ENCODE measurements at places on chromosomes 11 and 22.

DNA sequence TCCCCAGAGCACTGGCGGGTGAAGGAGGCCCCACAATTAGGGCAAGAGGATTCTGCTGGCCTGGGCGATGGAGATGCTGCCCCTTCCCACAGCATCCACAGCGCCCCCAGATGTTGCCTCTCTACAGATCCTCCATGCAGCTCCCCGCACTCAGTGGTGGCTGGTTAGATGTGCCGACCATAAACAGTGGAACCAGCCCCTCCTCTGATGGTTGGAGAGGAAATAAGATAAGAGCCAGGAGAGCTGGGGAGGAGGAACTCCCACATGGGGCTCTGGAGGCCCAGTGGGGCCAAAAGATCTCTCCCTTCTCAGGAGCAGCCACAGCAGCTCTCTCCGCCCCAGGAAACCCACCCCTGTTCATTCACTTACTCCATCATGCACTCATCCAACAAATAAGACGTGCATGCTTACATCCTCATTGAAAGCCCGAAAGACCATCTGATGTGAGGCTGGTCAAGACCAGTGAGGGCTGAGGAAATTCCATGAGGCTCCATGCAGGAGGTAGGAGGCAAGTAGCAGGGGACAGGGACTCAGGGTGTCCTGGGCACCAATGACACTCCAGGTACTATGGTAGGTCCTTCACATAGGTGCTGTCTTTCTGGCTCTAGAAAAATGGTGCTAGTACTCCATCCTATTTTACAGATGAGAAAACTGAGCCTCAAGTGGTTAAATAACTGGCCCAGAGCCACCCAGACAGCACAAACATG is 1.5 kb downstream of the PTGDR2 start:
- DNase-seq = no peak

DNA sequence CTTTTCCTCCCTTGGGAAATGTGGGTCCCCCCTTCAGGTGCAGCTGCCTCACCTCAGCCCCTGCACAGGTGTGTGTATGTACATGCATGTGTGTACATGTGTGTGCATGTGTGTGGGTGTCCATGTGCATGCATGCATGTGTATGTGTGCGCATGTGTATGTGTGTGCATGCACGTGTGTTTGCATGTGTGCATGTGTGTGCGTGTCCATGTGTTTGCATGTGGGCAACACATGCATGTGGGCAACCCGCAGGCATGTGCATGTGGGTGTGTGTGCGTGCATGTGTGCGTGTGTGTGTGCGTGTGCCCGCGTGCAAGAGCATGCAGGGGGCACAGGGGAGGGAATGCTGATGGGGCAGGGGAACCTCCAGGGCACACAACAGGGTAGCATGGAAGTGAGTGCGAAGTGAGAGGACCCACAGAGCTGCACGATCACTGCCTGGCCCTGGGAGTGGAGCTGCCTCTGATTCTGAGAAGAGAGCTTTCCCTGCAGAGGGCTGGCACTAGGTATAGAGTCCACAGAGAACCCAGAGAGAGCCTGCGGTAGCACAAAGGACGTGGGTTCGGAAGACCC is 14.6 kb upstream of the BAIAP2L2 start:
- no peak for DNase-seq

DNA sequence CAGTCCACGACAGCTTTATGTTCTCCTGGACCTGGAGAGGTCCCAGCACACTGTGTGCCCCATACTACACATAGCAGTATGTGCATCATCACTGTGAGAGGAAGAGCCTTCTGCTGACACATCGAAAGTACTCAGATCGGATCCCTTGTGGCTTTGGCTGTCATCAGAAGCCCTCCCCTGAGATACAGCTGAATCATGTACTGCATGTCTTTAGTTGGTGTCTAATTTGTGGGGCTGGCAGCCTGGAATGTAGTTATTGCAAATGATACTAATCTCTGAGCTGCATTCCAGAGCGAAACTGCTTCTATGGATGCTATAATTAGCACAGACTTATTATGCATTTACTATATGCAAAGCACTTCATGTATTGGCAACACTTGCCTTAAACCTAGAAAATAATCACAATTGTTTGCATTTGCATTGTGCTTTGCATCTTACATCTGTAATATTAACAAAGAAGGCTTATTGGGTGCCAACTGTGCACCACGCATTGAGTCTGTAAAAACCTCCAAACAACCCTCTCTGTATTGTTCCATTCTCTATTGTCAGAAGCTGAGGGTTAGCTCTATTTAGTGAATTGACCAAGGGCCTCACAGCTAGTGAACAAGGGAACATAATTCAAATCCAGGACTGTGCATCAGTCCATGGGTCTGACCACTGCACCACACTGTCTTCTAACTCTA is 89.2 kb upstream of the CRTAM start:
- DNase-seq = no peak

- no peak for DNase-seq
Measured at GRCh38 chr11:130448416-130449309, at the start of gene ADAMTS15. Gene ADAMTS15, plus strand, starts transcription at chr11:130448645. Its CDS starts 329 bp downstream, at chr11:130448974.

- DNase-seq = peak; percentile 36
Measured at GRCh38 chr11:27201454-27202302, 161.1 kb downstream of the BBOX1 start.

DNA sequence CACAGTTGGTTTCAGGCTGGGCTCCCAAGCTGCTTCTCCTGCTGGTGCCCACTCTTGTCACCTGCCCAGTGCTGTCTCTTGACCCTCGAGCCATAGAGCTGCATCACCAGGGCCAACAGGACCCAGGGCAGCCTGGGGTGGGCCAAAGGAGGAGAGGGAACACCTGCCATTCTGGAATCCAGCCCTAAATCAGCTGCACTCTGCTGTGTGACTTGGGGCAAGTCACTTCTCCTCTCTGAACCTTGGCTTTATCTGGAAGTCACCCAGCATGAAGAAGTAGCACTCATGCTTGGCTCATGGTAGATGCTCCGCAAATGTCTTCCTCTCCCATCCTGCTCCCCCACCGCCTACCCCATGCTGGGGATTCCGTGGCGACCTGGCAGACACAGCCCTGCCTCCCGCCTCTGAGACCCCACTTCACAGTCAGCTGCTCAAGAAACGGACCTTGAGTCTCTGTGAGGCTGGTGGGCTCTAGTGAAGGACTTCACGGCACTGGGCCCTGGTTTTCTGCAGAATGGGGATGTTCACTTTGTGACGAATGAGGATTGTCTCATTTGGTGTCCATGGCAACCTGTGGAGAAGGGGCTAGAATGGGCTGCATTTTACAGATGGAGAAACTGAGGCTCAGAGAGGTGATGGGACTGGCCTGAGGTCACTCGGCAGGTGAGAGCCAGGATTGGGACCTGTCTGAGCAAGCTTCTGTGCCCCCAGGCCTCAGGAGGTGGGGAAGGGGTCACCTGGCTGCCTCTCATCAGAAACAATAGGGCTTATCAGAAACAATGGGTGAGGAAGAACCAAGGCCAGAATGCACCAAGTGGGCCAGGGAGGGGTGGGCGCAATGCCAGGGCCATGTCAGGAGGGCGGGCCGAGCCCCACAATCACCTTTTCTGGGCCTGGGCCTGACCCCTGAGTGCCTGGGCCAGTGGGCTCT is 12.4 kb downstream of the EMID1 start:
- DNase-seq = no peak

DNA sequence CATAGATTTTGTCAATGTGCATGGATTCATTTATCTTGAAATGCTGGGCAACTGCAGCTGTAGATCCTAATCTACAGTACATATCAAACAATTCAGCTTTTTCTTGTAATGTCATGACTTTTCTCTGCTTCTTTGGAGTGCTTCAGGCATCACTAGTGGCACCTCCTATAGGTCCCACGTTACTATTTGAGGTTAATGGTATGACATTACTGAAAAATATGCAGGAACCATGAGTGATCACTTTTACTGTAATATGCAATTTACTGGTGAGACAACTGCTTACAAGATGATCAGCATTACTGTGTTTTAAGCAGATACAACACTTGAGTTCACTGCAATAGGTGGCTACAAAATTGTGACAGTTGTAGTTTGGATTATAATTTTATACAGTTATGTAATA is 3.0 kb downstream of the CENATAC start:
- DNase-seq = no peak

- DNase-seq = peak; percentile 1
Measured at GRCh38 chr11:77557553-77557952, 32.2 kb upstream of the AQP11 start.

DNA sequence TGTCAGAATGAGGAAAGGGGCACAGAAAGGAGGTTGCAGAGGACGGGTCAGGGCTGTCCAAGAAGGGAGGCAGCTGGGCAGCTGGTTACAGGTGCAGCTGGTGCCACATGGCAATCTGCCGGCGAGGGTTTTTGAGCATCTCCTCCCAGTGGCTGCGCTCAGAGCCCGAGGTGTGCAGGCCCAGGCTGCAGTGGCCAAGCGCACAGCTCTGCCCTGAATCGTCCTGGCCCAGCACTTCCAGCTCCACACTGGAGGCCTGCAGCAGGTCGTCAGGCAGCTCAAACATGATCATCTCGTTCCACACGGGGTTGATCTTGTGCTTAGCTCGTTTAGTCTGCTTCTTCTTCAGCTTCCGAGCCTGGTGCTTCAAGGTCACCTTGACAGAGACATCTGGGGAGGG is 42.2 kb downstream of the SYT13 start:
- DNase-seq = no peak

DNA sequence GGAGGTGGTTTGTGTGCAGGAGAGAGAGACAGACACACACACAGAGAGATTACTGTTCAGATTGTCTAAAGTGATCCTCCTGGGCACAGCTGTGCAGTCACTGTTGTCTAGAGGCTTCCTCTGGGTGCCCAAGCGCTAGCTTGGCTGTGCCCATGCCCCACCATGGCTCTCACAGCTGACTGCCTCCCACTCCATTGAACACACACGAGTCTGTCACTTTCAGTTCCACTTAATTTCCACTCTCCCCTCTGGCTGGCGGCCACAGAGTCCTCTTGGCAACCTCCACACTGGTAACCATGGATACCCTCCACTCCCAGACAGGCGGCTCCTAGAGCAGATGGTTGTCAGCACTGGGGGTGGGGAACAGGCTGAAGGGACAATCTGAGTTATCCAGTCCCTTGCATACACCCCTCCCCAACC is 29.1 kb downstream of the MAP6 start:
- DNase-seq = peak; percentile 97

- no peak for DNase-seq
Measured at GRCh38 chr22:27185099-27185709, 527.8 kb downstream of the MIAT start.

GRCh38 chr11:37409124-37409523 is 811.1 kb upstream of the RAG2 start:
- DNase-seq = no peak

DNA sequence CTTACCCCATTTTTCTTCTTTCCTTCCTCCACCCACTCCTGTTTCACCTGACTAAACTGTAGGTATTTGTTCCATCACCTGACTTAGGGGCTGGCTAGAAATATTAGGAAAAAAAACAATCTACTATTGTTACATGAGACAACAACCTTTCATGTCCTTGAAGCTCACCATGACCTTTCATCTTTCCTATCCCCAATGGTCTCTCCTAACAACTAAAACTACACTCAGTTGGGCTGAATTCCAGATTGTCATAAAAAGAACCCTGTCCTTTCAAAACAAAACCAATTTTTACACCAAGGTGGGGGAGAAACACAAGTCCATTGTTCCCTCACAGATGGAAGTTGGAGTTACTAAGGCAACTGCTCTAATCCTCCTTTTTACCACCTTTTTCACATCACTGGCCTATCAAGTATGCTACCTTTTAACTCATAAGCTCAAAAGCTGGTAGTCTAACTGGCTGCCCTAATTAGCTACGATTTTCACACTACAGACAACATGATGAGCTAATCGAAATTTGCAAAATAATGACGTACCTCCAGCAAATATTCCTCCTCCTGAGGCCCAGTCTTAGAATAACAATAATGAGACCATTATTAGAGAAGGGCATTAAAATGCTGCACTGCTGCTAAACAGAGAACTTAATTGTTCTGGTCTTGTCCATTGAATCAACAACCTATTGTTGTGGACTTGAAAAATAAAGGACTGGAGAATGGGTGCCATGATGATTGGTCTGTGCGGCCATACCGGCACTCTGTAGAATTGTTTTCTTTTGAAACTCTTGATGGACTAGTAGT is 46.5 kb upstream of the SOX6 start:
- DNase-seq = no peak

GRCh38 chr11:93852242-93852641 is 1.8 kb upstream of the VSTM5 start:
- no peak for DNase-seq

GRCh38 chr11:129374081-129374992 is 1.3 kb upstream of the BARX2 start:
- no peak for DNase-seq

DNA sequence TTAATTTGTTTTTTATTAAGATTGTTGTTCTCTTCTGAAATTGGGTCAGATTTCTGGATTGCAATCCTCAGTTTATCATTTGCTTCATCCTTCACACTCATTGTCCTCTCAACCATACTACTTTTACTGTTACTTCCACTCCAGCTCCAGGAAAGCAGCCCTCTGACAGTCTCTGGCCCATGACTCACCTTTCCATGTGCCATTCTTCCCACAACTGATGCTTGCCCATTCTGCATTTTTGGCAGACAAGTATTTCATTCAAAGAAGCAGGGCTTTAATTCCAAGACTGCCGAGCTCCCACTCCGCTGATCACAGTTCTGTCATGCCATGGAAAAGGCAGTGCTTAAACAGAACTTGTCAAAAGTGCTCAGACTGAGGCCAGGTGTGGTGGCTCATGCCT is 139.2 kb downstream of the WNT11 start:
- no peak for DNase-seq

Data from NCI-H446 treated with DMSO at 0.1 percent for 48 hours (cell line).